ENCODE measurements at places on chromosomes 5 and 9.

DNA sequence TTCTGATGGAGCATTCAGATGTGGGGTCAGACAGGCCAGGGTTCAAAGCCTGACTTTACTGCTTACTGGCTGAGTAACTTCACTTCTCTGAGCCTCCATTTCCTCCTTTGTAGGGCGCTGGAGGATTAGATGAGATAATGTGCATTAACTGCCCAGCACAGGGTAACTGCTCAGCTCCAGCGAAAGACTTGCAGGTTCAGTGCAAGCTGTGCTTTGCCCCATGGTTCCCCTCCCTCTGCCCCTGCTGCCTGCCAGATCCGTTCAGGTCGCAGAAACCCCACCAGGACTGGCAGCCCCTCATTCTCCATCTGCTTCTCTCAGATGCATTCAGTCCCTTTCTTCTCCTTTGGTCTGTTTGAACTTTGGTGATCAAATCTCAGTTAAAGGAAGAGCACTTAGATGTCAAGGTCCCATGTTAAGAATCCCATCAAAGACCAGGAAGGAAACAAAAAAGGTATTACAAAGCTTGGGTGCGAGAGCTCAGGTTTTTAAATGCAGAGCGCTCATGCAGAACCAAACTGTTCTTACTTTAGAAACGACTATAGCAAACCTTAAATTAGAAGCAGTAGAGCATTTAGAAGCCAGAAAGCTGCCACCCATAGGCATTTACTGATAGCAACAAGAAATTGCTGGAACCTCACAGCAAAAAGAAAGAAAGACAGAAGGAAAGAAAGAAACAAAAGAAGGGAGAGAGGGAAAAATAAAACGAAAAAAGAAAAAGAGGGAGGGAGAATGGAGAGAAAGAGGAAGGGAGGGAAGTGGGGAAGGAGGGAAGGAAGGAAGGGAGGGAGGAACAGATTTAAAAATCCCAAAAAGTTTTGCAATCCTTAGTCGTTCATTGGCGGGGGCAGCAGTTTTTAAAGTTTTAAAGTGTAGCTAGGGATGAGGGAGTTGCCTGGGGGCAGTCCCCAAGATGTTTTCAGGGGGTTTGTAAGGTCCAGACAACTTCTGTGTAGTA, 23.5 kb downstream of the AFAP1L1 start:
- no peak for DNase-seq

DNA sequence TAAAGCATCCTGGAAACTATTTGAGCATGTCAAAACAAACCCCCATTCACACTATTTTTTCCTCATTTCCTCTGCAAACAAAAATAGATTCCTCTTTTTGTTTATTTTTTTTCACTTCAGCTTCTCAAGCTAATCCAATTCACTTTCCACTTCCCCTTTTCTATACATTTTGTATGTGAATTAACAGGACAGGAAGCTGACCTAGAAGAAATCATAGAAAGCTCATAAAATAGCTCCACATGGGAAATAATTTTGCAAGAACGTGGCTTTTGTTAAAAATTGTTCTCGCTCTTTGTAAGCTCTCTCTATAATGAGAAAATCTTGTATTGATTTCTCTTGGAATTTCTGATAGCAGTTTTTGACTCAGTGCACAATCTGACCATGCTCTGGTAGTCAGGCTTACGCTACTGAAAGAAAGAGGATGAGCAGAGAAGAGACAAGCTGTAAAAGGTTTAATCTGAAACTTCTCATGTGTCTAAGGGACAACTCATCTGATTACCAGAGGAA, 215.8 kb downstream of the ADAMTS12 start:
- DNase-seq = no peak

GRCh38 chr5:45454114-45454513, 242.1 kb downstream of the HCN1 start:
- DNase-seq = peak; percentile 5

GRCh38 chr9:78424299-78424698, 127.4 kb downstream of the PSAT1 start:
- no peak for DNase-seq

DNA sequence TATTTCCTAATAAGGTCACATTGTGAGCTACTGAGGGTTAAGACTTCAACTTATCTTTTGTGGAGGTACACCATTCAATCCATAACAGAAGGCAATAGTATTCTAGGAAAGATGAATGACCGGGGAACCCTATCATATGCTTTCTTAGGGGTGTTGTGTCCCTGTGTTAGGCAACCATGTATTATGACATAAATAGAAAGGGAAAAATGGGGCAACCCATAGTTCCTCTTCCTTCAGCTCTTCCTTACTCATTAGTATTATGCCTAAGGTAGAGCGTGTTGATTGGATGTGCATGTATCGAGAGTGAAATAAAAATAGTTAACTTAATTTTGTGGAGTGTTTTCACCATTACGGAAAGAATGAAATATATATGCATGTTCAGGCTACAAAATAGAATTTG, 6.0 kb upstream of the CCNJL start:
- no peak for DNase-seq

DNA sequence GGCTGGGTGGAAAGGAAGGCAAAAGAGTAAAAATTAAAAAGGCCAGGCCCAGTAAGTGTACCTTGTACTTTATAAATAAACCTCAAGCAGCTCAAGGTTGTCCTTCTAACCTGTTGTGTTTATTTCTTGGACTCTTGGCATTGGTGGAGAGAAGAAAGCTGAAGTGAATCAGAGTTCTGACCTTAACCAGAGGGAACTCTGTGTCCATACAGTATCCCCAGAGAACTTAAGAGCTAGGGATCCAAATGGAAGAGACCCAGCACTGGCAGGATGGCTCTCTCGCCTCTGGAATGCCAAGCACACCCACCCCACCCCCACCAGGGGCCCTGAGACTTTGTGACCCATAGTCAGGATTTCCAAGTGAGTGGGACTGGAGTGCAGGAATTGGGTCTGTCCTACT, 14.2 kb downstream of the NUDT2 start:
- no peak for DNase-seq

GRCh38 chr9:124427281-124427680, 12.0 kb upstream of the PSMB7 start:
- no peak for DNase-seq

GRCh38 chr5:172876578-172876977, 42.5 kb downstream of the ERGIC1 start:
- DNase-seq = no peak

DNA sequence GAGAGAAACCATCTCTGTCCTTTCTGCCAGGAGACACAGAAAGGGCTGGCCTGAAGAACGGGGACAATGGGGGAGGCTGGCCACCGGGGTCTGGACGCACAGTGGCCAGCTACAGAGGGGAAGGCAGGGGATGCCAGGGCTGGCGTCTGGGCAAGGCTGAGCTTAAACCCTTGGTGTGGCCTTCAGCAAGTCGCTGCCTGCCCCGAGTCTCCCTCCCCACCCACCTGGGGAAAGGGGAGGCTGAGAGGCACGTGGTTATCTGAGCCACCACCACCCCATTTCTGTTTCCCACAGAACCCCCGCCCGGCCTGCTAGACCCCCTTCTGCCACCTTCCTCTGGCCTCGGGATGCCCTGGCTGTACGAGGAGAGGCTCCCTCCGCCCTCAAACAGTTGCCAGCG, 115.3 kb downstream of the VAV2 start:
- no peak for DNase-seq

- DNase-seq = peak; percentile 74
Observed at GRCh38 chr5:132777209-132778069, at the start of gene SEPTIN8. TSS of gene SEPTIN8 (minus strand) at chr5:132777239. CDS start at chr5:132777137, 102 bp downstream.

GRCh38 chr9:110650991-110651411, 17.6 kb upstream of the MUSK start:
- DNase-seq = no peak

DNA sequence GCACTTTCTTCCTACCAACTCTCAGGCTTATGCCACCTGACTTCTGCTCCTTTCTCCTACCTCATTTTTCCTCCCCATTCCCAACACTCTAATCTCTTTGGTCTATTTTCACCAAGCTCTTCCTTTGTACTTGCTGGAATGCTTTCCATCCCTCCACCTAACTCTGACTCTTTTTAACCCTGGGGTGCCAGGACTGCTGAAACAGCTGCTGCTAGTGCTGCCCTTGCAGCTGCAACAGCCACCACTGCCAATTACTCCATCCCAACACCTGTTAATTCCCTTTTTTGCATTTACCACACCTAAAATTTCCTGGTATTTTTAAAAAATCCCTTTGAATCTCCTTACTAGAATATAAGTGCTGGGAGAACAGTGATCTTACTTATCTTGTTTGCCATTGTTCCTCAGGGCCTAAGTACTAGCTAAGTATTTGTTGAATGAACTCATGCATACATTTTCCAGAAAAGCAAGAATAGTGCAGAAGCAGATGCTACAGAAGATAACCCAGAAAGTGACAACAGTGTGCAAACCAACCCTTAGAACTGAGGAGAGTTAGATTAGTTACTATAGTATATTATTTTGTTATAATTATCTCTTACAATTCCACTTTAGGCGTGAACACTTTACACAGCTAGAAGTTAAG, 11.5 kb downstream of the NADK2 start:
- no peak for DNase-seq

DNA sequence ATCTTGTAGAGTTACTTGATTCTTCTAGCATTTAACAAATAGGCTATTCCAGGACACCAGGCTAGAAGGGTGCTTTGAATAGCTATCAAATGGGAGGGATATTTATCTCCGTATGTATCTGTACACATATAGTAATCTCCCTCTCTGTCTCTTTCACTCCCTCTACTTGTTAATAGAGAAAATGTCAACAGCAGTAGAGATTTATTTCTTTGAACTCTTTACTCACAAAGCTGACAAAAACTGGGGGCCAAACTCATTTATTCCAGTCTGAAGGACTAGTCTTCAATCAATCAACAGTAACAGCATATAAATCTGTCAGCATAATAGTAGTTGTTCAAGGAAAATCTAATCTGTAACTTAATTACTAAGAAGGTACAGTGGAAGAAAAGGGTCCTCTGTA, 78.2 kb upstream of the FER start:
- no peak for DNase-seq

DNA sequence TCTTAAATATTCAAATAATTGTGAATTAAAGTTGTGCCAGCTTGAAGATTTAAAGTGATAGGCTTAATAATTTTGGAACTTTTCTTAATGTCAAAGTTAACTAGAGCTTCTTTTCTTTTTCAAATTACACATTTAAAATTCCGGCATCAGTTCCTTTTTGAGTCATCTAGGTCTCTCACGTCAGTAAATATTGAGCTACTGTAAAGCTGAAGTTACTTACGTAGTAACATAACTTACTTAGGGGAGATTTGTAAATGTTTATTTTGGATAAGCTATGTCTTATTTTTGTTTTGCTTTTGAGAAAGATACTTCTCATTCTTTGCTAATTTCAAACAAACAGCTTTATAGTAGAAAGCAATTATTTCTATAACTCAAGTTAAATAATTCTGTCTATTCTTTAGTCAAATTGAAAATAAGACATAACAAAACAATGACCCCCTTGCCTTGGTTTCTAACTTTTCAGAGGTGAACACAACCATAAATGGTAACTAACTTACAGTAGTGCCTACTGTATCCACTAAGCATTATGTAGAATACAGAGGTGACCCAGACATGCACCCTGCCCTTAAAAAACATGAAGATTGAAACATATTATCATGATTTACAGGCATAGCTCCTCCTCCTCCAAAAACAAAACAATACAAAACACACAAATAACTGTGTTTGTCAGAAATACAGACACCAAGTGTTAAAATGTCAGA, 29.8 kb downstream of the CD274 start:
- no peak for DNase-seq

GRCh38 chr9:125568621-125569020, 138.4 kb downstream of the MAPKAP1 start:
- no peak for DNase-seq

GRCh38 chr9:87071473-87071872, 124.2 kb upstream of the GAS1 start:
- DNase-seq = no peak

DNA sequence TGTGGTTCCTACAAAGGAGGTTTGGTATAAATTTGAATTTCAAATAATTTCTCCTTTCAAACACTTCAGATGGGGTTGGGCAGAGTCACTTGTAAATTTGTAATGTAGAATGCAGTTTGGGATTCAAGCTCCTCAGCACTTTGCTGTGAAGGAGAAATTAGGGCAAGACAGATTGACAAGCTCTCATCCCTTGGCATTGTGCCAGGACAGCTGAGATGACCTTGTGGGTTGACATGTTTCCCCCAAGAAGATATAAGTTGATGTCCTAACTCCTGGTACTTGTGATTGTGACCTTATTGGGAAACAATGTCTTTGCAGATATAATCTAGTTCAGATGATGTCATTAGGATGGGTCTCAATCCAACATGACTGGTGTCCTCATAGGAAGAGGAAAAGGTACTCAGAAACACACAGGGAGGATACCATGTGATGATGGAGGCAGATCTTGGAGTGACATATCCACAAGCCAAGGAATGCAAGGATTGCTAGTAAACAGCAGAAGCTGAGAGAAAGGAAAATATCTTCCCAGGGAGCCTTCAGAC, 408.3 kb downstream of the MED10 start:
- DNase-seq = no peak

DNA sequence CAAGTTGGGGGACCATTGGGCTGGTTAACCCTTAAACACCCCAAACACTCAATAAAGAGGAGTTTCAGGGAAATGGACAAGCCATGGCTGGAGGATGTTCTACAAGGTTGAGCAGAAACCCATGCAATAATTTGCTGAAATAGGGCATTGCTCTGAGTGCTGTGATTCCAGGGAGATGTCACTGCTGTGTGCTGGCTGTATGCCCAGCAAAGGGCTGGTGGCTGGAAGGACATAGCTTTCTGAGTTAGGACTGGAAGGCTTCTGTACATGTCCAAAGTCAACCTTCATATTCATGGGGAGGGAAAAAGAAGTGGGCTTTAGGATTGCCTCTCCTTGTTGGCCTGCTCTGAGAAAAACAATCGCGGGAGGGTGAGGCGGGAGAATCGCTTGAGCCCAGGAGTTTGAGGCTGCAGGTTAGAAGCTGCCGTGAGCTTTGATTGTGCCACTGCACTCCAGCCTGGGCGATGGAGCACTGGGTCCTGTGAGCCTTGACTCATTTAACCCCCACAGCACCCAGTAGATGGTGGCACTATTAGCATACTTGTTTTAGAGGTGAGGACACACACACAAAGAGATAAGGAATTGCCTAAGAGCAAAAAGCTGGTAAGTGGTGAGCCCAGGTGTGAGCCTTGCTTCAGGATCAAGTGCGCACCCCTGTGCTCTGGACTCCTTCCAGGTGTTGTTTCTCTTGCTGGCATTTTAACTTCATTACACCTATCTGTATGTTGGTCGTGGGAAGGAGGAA, 20.4 kb downstream of the IL12B start:
- no peak for DNase-seq

- no peak for DNase-seq
Observed at GRCh38 chr5:75342836-75343235, 5.8 kb downstream of the HMGCR start.

GRCh38 chr5:172102913-172103626, 85.0 kb downstream of the STK10 start:
- DNase-seq = peak; percentile 30

DNA sequence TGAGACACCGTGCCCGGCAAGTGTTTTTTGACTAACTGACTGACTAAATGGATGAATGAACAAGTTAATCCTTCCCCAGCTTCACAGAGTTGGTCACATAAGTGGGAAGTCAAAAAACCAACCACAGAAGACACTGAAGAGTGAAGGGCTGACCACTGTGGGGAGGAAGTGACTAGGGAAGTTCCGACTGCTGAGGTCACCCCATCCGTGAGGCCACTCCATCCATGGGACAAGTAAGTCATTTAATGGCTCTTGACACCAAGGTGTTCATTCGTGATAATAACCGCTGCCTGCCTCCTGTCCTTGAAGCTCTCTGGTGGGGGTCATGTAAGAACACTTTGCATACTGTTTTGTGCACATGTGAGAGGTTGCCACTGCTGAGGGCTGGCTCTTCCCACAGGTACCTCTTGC, 22.2 kb upstream of the CXCL14 start:
- no peak for DNase-seq

All from nephron progenitor cell (in vitro differentiated cells).